Progenitor cell of endocrine pancreas (in vitro differentiated cells): ENCODE measurements at places on chromosomes 1 and 21.

GRCh38 chr1:163178628-163179027 is 24.1 kb downstream of the RGS5 start:
- no peak for DNase-seq

DNA sequence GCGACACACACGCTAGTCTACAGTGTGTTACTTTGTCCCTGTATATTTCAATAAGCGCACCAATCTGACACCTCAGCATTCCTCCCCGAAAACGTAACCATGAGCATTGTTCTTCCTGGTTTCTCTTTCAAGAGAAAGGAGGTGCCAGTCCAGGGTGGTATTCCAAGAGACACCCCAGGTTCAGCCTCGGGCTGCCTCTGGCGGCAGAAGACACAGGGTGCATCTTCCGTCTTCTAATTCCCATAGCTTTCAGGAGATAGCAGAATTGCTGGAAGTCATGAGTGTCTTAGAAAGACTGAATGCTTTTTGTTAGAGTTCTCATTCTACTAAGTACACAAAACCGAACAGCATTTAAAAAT is 15.9 kb upstream of the RGS8 start:
- DNase-seq, result no peak

DNA sequence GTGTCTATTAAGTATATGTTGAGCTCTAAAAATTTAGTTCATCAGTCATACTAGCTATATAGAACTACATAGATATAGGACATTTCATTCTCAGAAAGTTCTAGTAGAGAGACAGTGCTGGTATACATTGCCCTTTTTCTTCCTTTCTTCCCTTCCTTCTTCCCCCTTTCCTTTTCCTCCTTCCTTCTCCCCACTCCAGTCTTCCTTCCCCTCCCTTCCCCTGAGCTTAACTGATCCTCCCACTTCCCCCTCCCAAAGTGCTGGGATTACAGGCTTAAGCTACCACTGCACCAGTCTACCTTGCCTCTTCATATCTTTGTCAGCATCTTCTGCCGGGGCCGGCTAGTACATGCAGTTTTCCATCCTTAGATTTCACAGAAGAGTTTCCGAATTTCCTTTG is 12.1 kb downstream of the THRAP3 start:
- no peak for DNase-seq

DNA sequence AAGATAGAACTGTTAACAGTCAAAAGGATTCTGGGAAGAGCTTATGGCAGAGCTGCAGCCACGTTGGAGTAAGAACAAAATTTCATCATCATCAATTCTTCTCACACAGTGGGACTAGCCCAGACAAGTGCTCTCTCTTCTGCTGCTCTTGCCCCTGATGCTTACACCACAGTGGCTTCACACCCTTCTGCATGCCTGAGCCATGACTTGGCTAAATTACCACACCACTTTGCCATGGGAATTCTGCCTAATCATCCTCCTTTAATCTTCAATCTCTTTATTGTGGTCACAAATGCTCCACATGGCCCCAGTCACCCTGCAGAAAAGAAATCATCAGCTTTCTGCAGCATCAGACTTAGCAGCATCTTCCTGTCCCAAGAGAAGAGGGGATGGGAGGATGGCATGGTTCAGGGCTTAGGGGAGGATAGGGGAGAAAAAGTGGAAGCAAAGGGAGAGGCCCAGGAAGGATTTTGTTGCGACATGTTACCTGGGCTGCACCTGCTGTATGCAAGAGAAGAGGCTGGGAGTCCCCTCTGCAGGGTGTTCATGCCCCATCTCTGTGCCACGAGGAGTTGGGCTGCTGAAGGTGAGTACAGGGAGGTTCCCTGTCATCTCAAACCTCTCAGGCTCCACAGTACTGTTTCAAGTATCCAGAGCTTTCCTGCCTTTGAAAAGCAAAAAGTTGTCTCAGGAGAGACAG is 9.0 kb upstream of the RPTN start:
- DNase-seq, result no peak

DNA sequence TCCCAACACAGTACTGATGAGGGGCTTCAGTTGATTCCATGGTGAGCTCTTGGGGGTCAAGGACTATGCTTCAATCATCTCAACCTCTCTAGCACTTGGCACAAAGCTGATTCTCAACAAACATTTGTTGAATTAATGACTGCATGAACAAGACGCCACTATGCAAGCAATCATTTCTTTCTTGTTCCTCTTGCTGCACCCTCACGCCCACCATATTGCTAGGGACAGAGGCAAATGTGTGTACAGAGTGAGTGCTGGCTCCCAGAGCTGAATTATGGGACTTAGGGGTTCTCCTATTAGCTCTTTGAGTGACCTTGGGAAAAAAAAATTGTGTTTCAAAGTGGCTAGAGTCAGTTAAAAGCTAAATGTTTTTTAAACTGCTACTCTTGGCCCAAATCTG is 2.5 kb downstream of the ADAR start:
- DNase-seq, result no peak

DNA sequence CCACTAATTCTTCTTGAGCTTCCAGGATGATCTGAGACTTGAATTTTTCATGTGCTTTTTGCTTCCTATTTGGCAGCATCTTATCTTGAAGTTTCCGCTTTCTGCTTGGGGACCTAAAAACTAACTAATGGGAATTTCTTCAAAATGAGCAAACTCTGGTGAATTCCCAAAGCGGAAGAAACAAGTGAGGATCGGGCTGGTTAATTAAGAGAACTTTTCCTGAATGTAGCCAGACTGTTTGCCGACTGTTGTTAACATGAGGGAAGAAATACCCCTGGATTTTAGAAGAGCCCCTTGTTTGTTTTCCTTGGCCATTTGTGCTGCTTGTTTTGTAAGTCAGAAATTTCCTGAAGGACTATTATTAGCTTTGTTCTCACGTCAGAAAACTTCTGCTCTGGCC is 6.1 kb upstream of the SELE start:
- no peak for DNase-seq

DNA sequence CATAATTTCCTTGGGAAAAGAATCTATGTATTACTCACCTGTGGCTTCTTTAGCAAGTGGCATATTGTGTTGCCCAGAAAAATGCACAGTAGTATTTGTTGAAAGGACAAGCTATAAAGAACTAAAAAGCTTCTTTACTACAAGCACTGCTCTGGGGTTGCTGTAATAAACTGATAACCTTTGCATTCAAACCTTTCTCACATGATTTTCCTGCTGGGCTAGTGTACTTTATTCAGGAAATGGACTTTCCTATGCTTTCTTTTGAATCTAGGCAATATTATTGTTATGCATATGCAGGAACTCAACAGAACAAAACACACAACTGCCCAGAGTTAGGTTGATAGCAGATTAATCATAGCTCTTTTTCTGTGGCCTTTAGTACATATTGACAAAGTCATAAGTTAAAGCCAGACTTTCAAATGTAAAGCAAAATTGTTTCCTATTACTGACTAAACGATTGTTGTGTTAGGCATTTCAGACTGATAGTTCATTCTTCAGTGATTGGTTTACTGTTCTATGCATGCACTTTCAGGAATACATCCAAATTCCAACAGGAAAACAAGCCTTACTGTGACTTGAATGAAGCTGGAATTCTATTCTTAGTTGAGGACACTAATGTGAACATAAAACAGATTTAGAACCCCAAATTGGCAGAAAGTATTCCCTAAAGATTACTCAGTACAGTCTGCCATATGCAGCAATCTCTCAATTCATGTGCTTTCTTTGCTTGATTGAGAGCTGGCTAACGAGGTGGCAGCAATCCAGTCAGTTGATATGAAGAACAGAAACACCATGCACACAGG is 564.3 kb upstream of the NEGR1 start:
- no peak for DNase-seq

DNA sequence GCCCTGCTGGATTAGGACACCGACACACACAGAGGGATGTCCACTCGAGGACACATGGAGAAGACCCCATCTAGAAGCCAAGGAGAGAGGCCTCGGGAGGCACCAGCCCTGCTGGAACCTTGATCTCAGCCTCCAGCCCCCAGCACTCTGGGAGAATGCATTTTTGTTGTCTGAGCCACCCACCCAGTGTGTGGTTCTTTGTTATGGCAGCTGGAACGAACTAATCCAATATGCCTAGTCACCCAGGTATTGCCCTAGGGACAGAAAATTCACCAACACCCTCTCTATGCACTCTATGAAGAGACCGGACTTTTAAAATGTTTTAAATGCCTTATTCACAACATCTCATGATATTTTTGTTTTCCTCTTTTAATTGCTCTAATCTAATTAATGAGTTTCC is 117.4 kb downstream of the CRYAA start:
- no peak for DNase-seq

DNA sequence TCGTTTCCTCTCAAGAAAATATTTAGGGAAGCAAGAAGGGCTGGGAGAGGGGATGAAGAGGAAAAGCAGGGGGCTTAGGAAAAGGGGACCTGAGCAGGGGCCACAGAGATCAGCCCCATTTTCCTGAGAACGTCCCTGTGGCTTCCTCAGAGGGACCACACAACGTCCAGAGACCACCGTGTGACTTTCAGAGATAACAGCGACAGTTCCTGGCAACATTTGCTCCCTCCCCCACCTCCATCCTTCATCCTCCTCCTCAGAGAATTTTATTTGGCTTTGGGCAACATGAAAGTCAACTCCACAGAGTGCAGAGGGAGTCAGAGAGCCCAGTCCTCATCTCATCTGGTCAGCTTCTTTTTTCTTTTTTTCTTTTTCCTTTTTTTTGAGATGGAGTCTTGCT is 50.9 kb downstream of the RUNX1 start:
- DNase-seq, result no peak

DNA sequence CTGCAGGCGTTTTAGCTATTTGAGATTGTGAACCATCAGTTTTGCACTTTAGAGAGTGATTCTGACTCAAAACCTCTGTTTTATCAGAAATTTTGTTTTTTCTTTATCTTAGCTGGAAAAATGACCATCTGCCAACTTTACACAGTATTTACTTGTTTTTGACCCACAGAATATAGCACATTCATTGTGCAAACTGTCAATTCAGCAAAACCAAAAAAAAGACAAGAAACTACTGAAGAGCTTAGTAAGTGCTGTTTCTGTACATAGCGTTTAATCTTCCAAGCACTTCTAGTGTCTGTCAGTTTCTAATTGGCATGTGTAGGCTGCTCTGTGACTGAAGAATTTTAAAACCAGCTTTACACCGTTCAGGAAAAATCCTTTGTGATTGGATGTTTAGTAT is 76.0 kb upstream of the VANGL1 start:
- DNase-seq, result no peak

DNA sequence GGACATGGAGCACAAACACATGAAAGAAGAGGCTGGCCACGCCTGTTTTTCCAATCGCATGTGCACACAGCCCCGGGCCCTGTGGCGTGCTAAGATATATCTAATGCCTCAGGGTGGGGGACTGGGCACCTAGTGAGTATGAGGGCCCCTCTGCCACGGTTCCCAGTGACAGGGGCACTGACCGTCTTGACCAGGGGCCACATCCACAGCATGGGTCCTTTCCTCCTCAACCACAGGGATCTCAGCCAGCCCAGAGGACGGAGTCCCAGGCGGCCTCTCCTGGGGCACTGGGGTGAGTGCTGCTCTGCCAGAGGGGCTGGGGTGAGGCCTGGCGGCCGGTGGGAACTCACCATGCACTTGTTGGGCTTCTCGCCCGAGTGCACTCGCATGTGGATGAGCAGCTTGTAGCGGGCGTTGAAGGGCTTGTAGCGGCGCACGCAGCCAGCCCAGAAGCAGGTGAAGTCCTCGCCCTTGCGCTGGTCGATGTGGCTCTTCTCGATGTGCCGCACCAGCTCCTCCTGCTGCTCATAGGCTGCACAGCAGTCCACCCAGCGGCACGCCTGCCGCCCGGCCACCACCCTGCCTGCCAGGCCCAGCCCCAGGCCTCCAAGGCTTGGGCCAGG is 134.7 kb downstream of the DMRTB1 start:
- DNase-seq, result peak; percentile 49

- DNase-seq, result no peak
These were observed 17.9 kb downstream of the CSRP1 start for GRCh38 chr1:201488830-201489589.

DNA sequence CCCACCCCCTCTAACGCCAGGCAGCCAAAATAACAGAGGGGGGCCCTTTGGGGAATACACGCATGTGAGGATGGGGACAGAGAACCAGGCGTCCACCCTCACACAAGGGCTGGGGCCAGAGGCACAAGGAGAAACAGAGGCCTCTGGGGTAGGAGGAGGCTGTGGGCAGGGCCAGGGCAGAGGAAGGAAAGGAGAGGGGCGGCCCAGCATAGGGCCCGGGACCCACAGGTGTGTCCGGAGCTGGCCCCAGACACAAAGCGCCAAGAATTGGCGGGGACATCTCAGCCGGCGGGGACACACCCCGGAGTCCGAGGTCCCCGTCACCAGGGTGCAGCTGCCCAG is 6.7 kb downstream of the PLEKHG5 start:
- peak; percentile 13 for DNase-seq

DNA sequence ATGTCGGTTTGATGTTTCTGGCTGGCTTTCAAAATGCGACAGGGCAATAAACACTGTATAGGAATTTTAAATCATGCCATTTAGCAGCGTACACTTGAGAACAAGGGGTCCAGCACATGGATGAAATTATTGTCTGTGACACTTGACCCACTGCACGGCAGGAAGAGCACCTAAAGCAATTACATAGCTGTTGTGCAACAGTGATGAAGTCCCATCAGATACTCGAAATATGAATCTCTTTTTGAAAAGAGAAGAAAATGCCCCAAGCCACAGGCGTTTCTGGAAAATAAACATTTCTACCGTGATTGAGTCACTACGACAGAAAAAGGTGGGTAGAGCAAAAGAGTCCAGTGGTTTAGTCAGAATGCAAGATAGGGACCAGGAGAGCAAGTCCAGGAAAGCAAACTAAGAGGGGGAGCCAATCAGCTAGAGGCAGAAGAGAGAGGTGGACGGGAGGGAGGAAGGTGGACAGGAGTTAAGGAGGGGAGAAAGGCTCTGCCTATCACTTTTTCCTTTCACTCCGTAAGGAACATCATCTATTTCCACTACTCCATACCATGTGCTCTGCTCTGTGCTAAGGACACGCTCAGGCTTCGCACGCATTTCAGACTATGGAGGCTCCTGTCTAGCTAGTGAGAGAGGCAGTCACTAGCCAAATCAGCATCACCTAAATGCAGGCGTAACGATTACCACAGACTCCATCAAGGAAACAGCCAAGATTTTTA is 6.4 kb downstream of the DSCAM start:
- DNase-seq, result no peak

DNA sequence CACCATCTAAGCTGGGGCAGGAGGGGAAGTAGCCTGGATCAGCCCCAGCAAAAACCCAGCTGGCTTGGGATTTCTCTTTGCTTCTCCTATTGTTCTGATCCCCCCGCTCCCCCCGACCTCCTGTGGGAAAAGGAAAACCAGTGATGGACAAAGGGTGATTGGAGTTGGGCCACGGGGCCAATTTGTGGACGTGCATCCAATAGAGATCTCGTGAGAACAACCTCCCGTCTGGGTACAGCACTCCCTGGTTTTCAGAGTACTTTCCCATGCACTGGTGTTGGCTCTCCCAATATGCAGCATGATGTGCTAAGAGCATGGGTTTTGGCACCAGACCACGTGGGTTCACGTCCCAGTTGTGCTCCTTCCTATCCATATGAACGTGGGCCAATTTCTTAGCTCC is 9.0 kb downstream of the BLACAT1 start:
- DNase-seq, result no peak
